Activated T-cell treated with anti-CD3 and anti-CD28 coated beads, Interleukin-2, amount 50 U/mL, for 48 hours (primary cell): ENCODE measurements at places on chromosomes 11 and 22.

DNA sequence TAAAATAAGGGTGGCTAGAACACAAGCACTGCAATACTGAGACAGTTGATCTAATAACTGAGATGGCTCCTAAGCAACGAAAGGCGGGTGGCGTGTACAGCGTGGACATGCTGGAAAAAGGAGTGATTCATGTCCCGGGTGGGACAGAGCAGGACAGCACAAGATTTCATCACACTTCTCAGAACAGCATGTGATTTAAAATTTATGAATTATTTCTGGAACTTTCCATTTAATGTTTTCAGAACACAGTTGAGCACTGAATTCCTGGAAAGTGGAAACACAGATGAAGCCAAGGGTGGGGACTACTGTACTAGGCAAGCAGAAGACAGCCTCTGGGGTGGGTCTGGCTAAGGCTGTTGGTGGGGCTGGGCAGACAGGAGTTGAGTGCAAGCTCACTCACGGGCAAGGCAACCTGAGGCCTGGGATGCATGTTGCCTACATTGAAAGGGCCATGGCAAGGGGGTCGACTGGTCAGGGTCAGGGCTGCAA is 165.6 kb upstream of the DDI1 start:
- no peak for DNase-seq

DNA sequence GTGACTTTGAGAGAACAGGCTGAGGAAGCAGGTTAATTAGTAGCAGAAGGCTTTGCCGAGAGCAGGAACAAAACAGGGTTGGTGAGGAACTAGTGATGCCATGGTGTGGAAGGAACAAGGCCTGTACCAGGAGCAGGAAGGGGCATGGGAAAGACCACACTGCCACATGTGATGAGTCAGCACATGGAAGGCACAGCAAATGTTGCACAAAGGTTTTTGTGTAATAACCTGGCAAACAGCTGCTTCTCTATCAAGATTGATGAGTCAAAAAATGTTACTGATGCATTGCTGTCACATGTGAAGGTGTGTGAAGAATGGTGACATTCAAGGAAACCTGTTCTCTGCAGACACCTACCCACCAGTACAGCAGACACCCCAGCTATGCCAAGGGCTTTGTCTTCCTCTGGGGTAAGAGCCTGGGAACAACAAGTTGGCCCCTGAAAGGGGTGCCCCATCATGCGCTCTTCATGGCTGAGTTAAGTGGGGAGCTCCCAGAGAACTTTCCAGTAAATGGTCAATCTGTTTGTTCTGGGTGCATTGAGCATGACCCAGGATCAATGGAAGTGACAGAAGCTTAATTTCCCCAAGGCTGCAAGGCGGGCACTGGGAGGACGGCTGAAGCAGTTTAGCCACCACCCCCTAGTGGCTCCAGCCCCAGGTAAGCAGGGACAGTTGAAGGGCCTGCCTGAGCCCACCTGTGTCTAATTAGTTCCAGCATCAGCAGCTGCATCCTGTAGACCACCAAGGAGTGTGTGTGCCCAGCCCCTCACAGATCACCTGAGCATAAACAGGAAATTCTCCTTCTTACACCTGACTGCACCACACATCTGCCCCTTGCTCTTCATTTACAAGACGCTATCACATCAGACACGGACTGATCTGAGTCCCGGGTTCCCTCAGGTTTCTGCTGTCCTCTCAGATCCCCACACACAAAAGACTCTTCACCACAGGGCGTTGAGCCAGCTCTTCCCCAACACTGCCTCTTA is 47.6 kb downstream of the GGTLC2 start:
- DNase-seq, result no peak

GRCh38 chr11:118933486-118933885 is 7.8 kb upstream of the BCL9L start:
- no peak for DNase-seq

DNA sequence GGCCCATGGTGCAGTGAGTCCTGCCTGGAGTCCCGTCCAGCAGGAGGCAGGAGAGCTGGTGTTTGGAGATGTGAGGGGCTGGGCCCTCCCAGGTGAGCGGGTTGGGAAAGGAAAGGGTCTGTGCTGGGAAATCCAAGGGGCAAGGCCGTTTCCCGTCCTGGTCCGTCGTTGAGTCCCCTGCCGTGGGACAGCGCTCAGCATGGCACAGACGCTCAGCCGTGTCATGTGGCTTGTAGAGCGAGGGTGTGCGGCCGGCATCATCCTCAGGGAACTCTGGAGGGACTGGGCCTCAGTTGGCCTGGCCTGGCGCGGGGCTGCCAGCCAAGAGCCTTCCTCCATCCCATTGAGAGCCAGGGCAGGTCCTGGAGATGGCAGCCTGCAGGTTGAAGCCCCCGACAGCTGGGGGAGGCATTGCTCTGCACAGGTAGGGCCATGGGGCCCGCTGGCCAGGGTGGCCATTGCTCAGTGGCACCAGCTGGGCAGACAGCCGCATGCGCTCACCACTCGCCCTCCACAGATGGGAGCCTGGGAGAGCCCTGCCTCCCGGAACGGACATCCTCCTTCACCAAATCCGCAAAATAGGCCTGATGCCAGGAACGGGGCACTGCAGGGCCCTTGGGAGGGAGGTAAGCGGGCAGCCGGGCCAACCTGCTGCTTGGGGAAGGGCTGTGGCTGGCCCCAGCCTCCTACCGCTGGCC is 28.7 kb downstream of the KCNQ1 start:
- DNase-seq, result no peak

- DNase-seq, result peak; percentile 79
Measured at GRCh38 chr11:133947321-133947756, 9.4 kb downstream of the IGSF9B start.
